ENCODE measurements at places on chromosomes 2 and 18. TPM values are rescaled to one million over a fixed set of nuclear protein-coding genes. Genes with fewer than 3 reads are reported as not detected.

The ACVR1C gene
- not detected for total RNA-seq

The LIMS3 gene
- total RNA-seq, result not detected

The CDK15 gene
- not detected for total RNA-seq

The CCDC150 gene
- total RNA-seq, result 5.2 TPM

The ARHGEF33 gene
- 0.11 TPM for total RNA-seq

The ABCG8 gene
- total RNA-seq, result not detected

The MAB21L4 gene
- not detected for total RNA-seq

The IL1RL1 gene
- 1.3 TPM for total RNA-seq

The BIN1 gene
- 32.8 TPM for total RNA-seq

The NFATC1 gene
- total RNA-seq, result 5.8 TPM

The ZSCAN30 gene
- 0.56 TPM for total RNA-seq

The MPP4 gene
- 0.14 TPM for total RNA-seq

The AGXT gene
- not detected for total RNA-seq

The CFAP221 gene
- 0.92 TPM for total RNA-seq

The NOL4 gene
- not detected for total RNA-seq

The XPO1 gene
- 117 TPM for total RNA-seq

The GNLY gene
- total RNA-seq, result not detected

The DYNAP gene
- total RNA-seq, result not detected

The C1QL2 gene
- 0.18 TPM for total RNA-seq

The ALK gene
- not detected for total RNA-seq

The CNDP1 gene
- total RNA-seq, result not detected

The SCYGR4 gene
- not detected for total RNA-seq

The TPO gene
- total RNA-seq, result 0.15 TPM

The GKN2 gene
- total RNA-seq, result 3.5 TPM

The CRACDL gene
- 0.54 TPM for total RNA-seq

The OTOS gene
- not detected for total RNA-seq

The CCT4 gene
- 327 TPM for total RNA-seq

The MAL gene
- total RNA-seq, result not detected

The KYNU gene
- total RNA-seq, result 380 TPM

The C2orf66 gene
- 0.09 TPM for total RNA-seq

The LRATD1 gene
- total RNA-seq, result 0.03 TPM

The ASTL gene
- total RNA-seq, result not detected

The GRB14 gene
- 5.2 TPM for total RNA-seq

The CTAGE1 gene
- total RNA-seq, result not detected

The AMER3 gene
- not detected for total RNA-seq

The NT5C1B gene
- total RNA-seq, result not detected

The CLEC4F gene
- not detected for total RNA-seq

The CCDC141 gene
- total RNA-seq, result not detected

The TSPYL6 gene
- not detected for total RNA-seq

The SLC23A3 gene
- total RNA-seq, result 0.58 TPM

The AGAP1 gene
- 18.8 TPM for total RNA-seq

The DPP4 gene
- total RNA-seq, result 0.76 TPM

The CABLES1 gene
- total RNA-seq, result 12.6 TPM

The TUBA4B gene
- 0.56 TPM for total RNA-seq

The IL1RN gene
- total RNA-seq, result 0.42 TPM

The LYPD1 gene
- 12.3 TPM for total RNA-seq

The PAX3 gene
- not detected for total RNA-seq
